SJCRH30 (cell line): ENCODE measurements at places on chromosomes 11 and 22.

DNA sequence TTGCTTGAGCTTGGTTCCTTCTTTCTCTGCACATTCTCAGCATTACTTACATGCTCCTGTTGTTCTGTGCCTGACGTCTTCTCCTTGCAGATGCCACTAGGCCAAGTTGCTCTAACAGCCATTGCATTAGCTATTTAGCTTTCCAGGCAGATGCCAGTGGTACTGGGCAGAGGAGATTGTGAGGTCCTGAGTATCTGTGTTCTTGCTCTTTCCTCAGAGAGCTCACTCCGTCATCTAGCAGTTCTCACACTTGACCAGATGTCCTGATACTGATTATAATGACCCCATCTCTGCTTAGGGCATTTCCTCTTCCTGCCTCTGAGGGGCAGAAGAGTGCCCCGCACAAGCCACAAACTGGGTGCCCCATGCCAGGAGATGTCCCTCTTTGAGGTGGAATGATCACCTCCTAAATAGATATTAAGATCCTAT, 30.7 kb downstream of the ARHGAP1 start:
- peak; percentile 31 for DNase-seq

DNA sequence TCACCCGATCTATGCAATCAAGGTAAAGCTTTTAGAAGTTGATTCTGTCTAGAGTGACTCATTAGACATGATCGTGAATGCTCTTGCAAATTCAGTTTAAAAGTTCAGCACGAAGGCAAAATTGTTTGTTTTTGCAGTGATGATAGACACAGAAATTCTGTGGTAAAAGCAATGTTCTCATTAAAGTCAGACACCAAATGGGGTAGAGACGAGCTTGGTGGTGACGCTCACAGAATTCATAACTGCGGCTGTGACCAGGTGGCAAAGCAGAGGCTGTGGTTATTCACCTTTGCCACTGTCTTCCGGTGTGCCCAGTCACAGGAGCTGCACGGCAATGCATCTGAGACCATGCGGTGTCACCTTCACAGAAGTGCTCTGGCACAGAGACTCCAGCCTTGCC, 83.4 kb downstream of the WNT7B start:
- DNase-seq, result no peak

DNA sequence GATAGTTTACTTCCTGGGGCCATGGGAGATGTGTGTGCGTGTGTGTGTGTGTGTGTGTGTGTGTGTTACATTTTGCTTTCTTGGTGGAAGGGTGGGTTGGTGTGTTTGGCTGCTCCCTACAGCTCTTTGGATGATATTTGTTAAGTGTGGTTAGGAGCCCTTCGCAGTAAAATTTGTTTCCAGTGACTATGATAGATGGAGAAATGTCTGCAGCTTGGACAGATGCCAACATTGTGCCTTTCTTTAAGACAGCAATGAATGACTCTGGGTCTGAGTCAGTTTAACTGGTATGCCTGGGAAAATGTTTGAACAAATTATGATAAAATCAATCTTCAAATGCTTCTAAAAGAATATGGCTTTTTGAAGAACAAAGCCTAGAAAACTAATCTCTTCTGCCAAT, 102.7 kb upstream of the TRPC6 start:
- DNase-seq, result no peak

GRCh38 chr22:48746789-48747425, 1080.8 kb downstream of the BRD1 start:
- DNase-seq, result no peak

DNA sequence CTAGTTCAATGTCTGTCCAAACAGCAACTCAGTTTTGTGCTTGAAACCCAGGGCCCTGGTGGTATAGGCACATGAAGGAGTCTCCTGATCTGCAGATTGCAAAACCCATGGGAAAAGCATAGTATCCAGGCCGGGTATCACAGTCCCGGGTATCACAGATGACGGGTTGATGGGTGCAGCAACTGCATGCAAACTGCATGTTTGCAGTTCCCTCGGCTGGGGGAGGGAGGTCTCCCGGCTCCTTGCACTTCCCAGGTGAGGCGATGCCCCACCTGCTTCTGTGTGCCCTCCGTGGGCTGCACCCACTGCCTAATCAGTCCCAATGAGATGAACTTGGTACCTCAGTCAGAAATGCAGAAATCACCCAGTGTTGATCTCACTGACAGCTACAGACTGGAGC, 53.9 kb downstream of the KCNQ1 start:
- no peak for DNase-seq

DNA sequence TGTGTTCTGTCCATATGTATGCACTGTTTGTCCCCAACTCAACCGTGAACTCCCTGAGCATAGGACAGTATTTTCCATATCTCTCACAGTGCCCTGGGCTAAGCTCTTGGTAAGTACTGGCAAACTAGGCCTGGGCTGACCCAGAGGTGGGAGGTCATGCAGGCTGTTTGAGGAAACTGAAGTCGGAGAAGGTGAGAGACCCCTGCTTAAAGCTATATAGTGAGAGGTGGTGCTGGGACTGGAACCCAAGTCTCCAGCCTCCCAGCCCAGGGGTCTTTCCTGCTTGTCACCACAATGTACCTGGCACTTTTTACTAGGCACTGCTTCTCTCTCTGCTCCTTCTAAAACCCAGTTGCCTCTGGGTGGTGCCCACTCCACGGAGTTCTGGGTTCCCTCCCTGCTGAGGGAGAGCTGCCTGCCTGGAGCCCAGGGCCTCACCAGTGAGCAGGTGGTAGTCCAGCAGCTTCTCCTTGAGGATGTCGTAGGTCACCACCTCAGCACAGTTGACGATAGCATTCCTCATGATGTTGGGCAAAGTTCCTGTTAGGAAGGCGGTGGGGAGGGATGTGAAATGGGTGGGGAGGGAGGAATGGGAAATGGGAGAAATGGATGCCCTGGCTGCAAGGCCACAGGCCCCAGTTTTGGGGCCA, 4.7 kb downstream of the UCP3 start:
- no peak for DNase-seq

DNA sequence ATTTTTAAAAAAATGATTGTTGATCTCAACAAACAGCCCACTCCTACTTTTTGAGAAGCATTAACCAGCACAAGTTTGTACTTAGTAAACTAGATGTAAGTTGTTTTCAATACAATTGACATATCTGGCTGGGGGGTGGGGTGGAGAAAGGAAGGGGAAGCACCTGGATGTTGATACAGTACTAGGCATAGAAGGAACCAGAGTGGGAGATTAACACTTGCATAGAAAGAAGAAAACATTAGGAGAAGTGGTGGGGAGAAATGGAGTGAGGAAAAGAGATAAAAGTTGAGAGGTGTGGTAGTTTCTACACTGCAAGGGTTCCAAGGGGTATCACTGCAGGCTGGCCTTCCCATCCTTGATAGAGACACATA, 10.6 kb upstream of the GAB2 start:
- DNase-seq, result no peak

- no peak for DNase-seq
Measured at GRCh38 chr11:74685905-74686304, 45.3 kb downstream of the CHRDL2 start.

GRCh38 chr11:124877910-124878758, 12.9 kb downstream of the ROBO3 start:
- no peak for DNase-seq

GRCh38 chr22:45204241-45204640, 36.5 kb downstream of the KIAA0930 start:
- no peak for DNase-seq

GRCh38 chr11:71542879-71543777, 5.1 kb upstream of the KRTAP5-9 start:
- DNase-seq, result no peak

DNA sequence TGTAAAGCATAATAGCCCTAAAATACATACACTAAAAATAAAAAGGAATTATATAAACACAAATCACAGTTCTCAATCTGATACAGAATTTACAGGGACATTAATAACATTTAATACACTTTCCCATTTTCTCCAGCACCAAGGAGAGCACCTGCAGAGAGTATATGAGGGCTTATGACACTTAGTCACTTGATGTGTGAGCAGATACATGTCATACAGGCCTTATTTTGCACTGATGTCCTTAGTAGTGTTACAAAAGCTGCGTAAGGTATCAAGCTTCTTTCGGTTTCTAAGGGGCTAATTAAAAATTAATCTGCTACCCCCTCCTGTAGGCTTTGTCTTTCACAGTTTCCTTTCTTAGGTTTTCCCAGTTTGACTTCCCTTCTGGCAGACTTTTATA, 61.3 kb downstream of the TRIM44 start:
- DNase-seq, result no peak

DNA sequence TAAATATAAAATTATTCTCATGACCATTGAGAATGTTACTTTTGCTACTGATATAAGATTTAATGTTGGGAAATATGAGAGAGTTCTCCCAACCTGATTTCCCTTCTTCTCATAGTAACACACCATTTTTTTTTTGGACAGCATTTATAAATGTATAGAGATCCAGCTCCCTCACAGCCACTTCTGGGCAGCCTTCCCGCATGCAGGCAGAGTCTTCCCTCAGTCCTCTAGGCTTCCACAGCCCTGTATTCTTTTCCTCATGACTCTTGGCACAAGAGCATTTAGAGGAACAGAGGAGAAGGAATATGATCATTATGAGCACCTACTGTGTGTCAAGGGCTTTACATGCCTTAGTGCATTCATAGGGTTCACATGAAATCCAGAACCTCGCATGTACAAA, 9.0 kb downstream of the DTX4 start:
- no peak for DNase-seq

DNA sequence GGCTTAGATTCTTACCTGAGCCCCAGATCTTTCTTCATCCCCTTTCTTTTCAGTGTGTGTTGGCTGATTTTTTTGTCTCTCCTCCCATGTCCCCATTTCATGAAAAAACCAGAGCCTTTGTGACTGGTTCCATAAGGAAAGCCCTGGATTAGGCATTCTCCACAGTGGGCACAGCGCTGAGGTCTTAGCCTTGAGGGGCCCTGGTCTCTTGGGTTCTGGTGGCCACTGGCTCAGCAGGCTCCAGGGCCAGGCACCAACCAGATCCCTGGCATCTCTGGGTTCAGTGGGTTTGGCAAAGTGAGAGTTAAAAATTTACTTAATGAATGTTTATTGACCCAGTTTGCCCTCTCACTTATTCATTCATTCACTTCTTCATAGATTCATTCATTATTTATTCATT, 49.5 kb upstream of the ACCSL start:
- no peak for DNase-seq

GRCh38 chr11:116368784-116369183, 404.0 kb downstream of the BUD13 start:
- DNase-seq, result no peak

GRCh38 chr22:24331468-24332440, 61.1 kb downstream of the SPECC1L start:
- no peak for DNase-seq

DNA sequence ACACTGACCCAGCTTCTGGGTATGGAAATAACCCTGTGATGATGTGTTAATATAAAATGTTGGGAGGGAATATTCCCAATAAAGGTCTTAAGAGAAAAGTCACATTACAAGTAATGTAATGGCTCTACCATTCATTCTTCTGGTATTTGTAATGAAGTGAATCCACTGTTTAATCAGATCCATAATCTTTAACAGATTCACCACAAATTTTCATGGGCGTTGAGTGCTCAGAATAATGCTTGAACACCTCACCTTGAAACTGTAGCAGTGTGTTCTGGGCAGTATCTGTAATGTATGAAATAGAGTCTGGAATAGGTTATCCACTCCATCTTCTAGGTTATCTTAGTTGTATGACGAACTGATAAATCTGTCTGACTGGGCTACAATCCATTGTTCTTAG, 26.6 kb upstream of the CRTAM start:
- no peak for DNase-seq

- peak; percentile 7 for DNase-seq
Measured at GRCh38 chr22:30636226-30637077, 871 bp downstream of the SLC35E4 start.

DNA sequence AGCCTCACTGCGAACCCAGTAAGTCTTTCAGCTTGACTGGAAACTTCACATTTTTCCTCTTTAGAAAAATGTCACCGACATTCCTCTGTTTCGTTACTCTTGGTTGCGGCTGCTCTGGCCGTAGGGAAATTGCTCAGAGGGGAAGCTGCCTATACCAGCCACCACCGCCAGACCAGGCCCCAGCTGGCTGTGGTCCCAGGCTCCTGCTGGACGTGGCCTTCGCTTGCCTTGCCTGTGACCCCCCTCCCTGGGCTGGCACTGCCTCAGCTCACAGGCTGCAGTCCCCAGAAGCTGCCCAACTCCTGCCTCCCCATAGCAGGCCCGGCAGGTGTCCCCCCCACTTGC, 197.8 kb downstream of the MN1 start:
- DNase-seq, result no peak

- DNase-seq, result peak; percentile 29
Measured at GRCh38 chr11:128361451-128362020, 225.8 kb downstream of the ETS1 start.

DNA sequence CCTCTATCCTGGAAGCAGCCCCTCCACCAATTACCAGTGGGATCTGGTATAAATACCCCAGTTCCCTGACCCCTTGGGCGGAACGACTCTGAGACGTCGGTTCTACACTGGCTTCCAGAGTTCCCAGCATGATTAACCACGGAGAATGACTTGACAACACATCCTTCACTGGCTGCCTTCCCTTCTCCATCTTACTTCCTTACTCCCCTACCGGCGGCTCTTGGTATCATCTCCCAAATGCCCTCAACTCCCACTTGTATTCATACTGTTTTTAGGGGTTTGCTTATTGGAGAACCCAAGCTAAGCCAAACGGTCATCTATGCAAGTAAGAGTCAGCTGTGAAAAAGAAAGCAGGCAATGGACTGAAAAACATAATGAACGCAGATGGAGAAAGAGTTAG, 56.1 kb downstream of the APOL3 start:
- DNase-seq, result no peak

- DNase-seq, result no peak
Measured at GRCh38 chr11:95702526-95702925, 87.1 kb downstream of the FAM76B start.

- DNase-seq, result no peak
Measured at GRCh38 chr11:93648158-93648557, 13.3 kb upstream of the CEP295 start.
